ENCODE measurements at places on chromosomes 2 and 18. TPM values are rescaled to one million over a fixed set of nuclear protein-coding genes. Genes with fewer than 3 reads are reported as not detected.

- no peak for DNase-seq
Measured at GRCh38 chr2:72094701-72095100, 53.0 kb downstream of the CYP26B1 start.

GRCh38 chr18:70420146-70420898 lies 131.5 kb downstream of the SOCS6 start:
- no peak for DNase-seq

GRCh38 chr2:26401739-26402541 lies at the start of gene DRC1:
TSS of gene DRC1 (plus strand) at chr2:26401920. CDS start at chr2:26401990, 70 bp downstream.
- DNase-seq: peak; percentile 38

DNA sequence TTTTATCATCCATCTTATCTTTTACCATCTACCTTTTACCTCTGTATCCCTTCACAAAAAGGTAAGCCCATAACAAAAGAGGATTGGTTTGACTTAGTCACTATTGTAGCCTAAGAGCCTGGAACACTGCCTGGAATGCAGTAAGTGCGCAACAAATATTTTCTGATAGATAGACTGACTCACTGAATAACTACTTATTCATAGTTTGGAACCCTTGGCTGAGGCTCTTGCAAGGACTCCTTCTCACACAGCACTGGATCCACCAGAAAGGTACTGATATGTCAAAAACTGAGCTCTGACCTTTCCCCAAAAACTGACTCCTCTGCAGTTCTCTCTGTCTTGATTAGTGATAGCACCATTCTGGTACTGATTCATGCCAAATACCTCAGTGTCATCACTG lies 426.7 kb downstream of the SETBP1 start:
- no peak for DNase-seq

DNA sequence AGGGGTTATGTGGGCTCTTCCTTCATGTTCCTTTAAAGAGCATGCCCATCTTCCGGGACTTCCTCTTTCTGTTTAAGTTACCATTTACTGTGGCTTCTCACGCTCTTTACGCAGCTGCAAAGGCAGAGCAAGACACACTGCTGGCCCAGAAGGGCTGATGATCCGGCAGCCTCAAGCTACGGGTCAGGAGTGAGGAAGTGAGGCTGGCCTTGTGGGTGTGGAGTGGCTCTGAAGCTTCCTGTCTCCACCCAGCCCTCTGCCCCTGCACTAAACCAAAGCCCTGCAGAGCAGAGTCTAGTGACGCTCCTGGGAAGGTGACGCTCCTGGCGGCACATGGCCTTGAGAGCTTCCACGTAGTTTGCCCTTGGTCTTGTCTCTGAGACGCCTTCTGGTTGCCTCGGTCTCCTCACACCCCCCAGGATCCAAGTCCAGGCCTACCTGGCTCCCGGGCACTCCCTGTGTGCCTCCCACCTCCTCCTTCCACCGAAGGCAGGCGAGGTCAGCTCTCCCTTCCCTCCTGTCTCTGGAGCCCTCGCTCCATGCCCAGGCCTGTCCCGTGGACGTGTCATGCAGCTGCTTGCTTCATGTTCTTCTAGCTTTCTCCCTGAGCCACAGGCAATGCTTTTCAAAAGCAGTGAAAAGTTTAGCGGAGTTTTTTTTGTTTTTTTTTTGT lies 50.3 kb downstream of the ARL4C start:
- peak; percentile 90 for DNase-seq

GRCh38 chr2:138763971-138764370 lies 16.2 kb downstream of the NXPH2 start:
- no peak for DNase-seq

DNA sequence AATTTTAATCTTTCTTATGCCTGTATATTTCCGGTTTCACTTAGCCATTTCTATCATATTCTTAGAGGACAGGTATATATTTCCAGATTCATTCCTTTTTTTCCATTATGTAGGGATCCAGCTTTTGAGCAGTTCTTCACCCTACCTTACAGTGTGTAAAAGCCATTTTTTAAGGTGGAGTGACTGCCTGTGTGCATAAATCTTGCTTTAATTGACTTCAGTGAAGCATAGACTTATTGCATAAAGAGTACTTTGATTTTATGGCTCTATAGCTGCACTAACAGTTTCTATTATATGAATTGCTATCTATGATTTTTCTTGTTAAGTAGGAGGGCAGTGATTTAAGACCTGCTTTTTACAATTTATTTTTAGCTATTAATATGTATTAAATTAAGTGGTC lies 132.6 kb downstream of the NYAP2 start:
- DNase-seq: no peak

DNA sequence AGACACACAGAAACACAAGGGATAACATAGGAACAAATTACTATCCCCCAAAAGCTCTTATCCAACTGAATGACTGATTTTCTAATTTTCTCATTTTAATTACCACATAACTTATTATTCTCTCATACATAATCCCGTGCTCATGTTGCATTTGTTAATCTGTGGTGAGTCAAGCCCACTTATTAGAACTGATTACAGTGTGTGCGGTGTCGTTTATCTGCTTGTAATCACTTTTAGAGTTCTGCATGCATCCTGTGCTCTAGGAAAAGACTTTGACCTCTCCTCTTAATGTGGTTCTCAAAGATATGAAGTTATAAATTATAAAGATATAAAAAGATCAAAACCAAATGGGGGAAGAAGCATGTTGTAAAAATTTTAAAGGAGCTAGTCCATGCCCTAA lies 29.7 kb downstream of the CNDP1 start:
- no peak for DNase-seq

- peak; percentile 12 for DNase-seq
Measured at GRCh38 chr2:96580771-96581170, 44.2 kb downstream of the ARID5A start.

GRCh38 chr2:19358242-19359020 lies at the start of gene OSR1:
TSS of gene OSR1 (minus strand) at chr2:19358623. CDS start at chr2:19353805, 4,818 bp downstream.
- no peak for DNase-seq

GRCh38 chr2:85950743-85951142 lies 62.0 kb upstream of the ST3GAL5 start:
- DNase-seq: no peak

GRCh38 chr2:69131983-69132675 lies 119.2 kb downstream of the ANTXR1 start:
- no peak for DNase-seq

DNA sequence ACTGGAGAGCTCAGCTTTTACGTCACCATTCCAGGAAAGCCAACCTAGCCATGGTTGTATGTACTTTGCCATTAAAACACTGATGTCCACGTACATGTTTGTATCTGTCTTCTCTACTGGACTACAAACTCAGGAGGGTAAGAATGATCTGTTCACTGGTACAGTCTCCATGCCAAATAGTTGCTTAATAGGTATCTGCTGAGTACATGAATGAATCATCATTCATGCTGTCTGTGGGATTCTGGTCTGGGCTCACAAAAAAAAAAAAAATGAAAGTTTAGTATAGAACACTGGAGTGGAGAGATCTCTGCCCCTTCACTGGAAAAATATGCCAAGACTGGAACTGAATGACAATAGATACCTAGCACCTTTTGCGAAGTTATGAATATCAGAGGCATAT lies 102.6 kb upstream of the ITGA4 start:
- no peak for DNase-seq

- DNase-seq: no peak
Measured at GRCh38 chr18:8741117-8741516, 35.8 kb downstream of the MTCL1 start.

GRCh38 chr2:56088411-56088810 lies 95.4 kb upstream of the CCDC85A start:
- no peak for DNase-seq

- no peak for DNase-seq
Measured at GRCh38 chr2:236688563-236689392, 119.2 kb downstream of the ACKR3 start.

- DNase-seq: no peak
Measured at GRCh38 chr2:45466053-45466452, 145.0 kb downstream of the SRBD1 start.

- DNase-seq: no peak
Measured at GRCh38 chr2:68854476-68854875, 16.7 kb downstream of the BMP10 start.

DNA sequence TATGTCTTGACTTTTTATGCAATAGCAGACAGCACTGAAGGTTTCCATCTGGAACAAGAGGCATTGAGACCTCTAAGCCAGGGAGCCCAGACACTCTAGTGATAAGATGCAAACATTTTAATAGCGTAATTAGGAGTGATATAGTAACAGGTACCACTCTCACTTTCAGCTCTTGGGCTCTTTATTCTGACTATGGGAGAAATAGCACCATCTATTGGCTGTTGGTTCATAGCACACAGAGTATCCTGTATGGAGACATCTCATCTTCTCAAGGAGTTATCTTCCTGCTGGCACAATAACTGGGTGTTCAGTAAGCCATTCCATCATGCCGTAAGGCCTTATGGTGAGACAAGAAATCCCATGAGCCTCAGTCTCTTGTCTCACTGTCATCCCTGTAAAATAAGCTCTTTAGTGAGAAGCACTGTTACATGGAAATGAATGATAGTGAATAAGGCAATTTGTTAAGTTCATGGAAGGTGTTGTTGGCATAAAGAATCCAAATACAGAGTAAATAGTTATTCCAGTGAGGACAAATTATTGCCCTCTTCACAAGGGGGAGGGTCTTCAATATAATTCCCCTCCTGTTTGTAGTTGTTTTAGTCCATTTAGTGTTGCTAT lies 48.3 kb downstream of the THUMPD2 start:
- no peak for DNase-seq

DNA sequence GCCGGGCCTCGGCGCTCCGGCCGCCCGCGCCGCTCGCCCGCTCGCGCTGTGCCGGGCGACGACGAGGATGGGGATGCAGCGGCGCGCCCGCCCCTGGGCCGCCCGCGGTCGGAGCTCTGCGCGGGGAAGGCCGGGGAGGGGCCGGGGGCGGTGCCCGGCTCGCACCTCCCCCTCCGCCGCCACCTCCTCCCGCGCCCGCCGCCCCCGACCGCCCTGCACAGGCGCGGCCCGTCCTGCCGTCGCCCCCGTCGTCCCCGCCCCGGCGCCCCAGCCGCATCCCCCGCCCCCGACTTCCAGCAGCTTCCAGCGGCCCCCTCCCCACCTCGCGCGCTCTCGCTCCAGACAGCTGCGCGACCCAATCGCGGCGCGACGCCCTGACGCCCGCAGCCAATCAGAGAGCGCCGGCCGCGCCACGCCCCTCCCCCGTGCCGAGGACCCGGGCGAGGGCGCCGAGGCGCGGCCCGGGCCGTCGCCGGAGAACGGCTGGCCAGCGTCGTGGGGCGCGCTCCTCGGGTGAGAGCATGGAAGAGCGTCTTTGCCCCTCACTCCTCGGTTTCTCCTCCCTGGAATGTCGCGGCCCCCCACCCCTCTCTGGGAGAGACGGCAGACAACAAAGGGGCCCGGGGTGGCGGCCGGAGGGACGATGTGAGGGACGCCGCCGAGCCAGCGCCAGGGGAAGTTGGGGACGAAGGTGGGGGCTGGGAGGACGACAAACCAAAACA lies at the start of gene MBOAT2:
Gene MBOAT2 (minus strand): TSS at position 69 of the 722 bp plus-strand sequence. CDS start 70 bp downstream, outside the sequence.
- peak; percentile 75 for DNase-seq

- no peak for DNase-seq
Measured at GRCh38 chr2:50865235-50865634, 166.7 kb downstream of the NRXN1 start.

DNA sequence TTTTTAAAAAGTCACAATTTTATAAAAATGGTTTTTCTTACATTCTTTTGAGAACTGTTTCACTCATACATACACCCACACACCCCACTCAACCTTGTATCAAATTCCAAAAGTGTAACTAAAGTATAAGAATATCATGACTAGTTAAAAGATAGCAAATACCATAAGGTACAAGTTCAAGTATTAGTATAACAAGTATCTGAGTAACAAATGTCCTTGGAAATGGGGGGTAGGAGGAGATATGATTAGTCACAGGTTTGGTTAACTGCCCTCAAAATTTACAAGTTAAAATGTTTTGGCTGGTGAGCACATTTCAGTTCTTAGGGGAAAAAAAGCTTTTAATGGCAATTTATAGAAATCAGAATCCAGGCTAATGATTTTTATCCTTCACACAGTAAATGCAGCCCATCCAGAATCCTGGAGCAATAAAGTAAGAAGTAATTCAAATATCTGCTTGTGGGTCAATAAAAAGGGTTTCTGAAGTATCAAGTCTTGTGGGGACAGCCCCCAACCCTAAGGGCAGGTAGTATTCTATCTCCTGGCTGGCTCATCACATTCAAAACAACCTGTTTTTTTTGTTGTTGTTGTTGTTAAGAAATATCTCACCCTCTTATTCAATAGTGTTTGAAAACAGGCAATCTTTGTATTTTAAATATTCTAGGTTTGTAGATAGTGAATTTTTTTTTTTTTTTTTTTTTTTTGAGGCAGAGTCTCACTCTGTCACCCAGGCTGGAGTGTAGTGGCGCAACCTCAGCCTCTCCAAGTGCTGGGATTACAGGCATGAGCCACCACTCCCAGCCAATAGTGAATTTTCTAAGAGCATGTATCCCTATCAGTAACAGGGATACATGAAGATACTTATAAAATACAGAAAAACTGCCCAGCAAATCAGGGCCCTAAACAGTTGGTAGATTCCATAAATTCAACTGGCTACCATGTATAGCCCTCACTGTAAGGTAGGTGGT lies 14.5 kb downstream of the IAH1 start:
- DNase-seq: no peak

DNA sequence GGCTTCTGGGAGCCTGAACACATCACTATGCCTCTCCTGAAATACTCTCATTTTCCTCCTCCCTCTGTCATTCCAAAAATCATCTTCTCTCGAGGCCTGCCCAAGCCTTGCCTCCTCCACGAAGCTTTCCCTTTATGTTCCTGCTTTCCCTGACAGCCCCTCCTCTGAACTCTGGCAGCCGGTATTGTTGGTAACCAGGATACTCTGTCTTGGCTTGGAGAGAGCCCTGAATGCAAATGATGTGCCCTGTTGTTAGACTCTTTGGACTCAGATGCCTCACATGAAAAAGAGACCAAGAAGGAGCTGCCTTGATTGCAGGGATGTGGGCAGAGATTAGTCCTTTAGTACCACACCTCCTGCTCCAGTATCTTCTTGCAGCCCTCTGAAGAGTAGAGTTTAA lies 138.5 kb upstream of the DLX2 start:
- DNase-seq: no peak

- DNase-seq: no peak
Measured at GRCh38 chr2:22855761-22856184, 529.2 kb upstream of the KLHL29 start.

- DNase-seq: no peak
Measured at GRCh38 chr18:8987241-8987640, 115.3 kb upstream of the NDUFV2 start.

- no peak for DNase-seq
Measured at GRCh38 chr2:207601774-207602173, 23.4 kb downstream of the METTL21A start.

DNA sequence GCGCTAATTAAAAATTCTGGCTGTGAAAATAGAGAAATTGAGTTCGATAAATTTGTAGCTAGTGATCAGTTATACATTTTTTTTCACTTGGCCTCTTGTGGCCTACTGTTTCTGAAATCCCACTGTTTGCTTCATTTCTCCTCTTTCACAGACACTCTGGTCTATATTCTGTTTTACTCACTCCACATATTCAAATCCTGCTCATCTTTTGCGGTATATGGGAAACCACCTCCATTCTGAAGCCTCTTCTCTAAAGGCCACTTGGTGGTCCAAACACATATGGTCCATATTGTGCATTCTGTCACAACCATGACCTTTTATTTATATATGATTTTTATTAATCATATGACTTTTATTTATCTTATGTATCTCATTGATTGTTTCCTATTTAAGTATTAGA lies 67.0 kb downstream of the MYO1B start:
- DNase-seq: no peak

GRCh38 chr2:79171348-79171958 lies 11.9 kb upstream of the REG3A start:
- no peak for DNase-seq

Gene UGT1A8
- not detected for total RNA-seq

Gene E2F6
- total RNA-seq: 9.8 TPM

Gene TRIM54
- 0.16 TPM for total RNA-seq

Gene ANKRD29
- total RNA-seq: not detected

Gene POTEJ
- not detected for total RNA-seq

Gene CFAP65
- total RNA-seq: not detected

Gene PPIG
- 54.9 TPM for total RNA-seq

Gene HRH4
- total RNA-seq: not detected

All from activated CD8-positive, alpha-beta T cell treated with anti-CD3 and anti-CD28 coated beads for 36 hours (primary cell).